ENCODE measurements at places on chromosomes 5 and 9. TPM values are rescaled to one million over a fixed set of nuclear protein-coding genes. Genes with fewer than 3 reads are reported as not detected.

DNA sequence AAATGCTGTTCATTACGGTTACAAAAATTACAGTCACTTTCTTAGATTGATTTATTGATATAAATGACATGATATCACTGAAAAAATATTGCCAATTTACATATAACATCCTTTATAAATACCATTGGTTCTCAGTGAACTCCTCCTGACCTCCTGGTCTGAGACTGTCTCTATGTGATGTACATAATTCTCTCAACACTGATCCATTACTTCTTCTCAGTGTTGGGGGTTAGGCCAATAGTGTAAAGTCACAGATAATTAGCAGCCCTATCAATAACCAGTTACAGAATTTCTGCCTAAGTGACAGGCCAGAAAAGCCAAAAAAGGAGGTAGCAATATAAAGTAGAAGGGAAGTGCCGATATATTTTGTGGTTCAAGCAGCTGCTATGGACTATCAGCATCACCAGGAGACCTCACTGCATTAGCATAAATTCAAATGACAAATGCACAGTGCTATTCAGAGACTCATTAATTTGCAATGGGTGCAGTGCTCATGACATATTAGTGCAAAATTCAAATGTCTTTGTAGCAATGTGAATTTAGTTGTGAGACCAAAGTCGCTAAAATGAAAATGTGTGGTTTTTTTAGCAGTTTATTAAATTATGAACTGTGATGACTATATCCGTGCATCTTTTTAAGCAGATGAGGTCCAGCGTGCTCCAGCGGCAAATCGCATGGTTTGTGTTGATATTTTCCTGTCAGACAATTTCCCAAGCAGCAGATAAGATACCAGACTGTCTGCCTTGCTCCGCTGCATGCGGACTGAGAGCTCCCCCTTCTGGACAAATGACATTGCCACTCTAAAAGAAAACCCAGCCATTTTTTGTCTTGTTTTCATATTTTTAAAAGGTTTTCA, 144.6 kb downstream of the CETN3 start:
- no peak overlapping the region for H3K27ac ChIP-seq
- DNase-seq, result peak; percentile 24
- peaks cover 15% of the 10 kb centered on the region for H3K4me1 ChIP-seq
- H3K4me3 ChIP-seq, result no peak overlapping the region

The RMND5B gene
- total RNA-seq, result 48.5 TPM

The NDUFA8 gene
- total RNA-seq, result 43.1 TPM

DNA sequence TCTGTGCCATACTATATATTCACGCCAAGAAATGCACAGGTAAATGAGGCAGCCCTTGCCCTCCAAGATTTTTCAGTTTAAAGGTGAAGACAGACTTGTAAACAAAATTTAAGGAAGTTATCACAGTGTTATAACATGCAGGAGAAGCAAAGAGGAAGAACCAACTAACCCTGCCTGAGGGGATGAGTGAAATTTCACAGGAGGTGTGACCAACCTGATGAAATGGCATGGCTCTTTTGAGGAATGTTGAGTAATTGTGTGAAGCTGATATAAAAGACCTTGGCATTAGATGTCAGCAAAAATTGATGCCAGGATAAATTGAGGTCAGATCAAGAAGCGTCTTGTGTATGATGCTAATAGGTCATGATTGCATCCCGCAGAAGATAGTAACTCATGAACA, 86.5 kb downstream of the HCN1 start:
- no peak for DNase-seq
- H3K27me3 ChIP-seq, result no peaks in the 10 kb centered on the region
- H3K4me3 ChIP-seq, result no peak overlapping the region
- no peaks in the 10 kb centered on the region for H3K36me3 ChIP-seq
- no peak overlapping the region for H3K27ac ChIP-seq

DNA sequence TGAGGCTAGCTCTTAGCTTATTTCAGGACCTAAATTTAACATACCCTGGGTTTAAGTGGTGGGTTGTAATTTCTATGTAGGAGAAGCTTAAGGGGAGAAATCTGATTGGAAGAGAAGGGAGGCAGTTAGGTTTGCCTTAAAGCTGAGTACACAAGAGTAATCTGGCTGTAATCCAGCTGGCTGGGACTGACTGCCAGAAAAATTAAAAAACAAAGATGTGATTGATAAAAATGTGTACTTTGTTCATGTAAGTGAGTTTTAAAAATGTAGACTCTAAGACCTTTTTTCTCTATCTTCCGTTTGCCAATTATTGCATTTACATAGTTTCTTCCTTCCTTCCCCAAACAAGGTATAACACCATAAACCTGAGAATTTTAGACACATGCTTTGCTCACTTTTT, 17.5 kb upstream of the MSMP start:
- H3K36me3 ChIP-seq, result no peaks in the 10 kb centered on the region
- DNase-seq, result no peak
- H3K4me1 ChIP-seq, result peaks cover 5% of the 10 kb centered on the region
- no peaks in the 10 kb centered on the region for H3K27me3 ChIP-seq
- H3K4me3 ChIP-seq, result no peak overlapping the region

- no peak overlapping the region for H3K27ac ChIP-seq
- H3K4me3 ChIP-seq, result no peak overlapping the region
- DNase-seq, result no peak
Measured at GRCh38 chr5:2532809-2533208, 218.7 kb downstream of the IRX2 start.

Measured in progenitor cell of endocrine pancreas (in vitro differentiated cells).